Hair follicular keratinocyte (primary cell): ENCODE measurements at places on chromosomes 13 and 19. TPM values are rescaled to one million over a fixed set of nuclear protein-coding genes. Genes with fewer than 3 reads are reported as not detected.

MEF2B gene
- total RNA-seq, result 0.11 TPM in 1 of 2 replicates, not detected in the other

VN1R2 gene
- total RNA-seq, result not detected in 2 replicates

SLC7A10 gene
- total RNA-seq, result not detected in 2 replicates

NXNL1 gene
- total RNA-seq, result not detected in 2 replicates

DCT gene
- not detected in 2 replicates for total RNA-seq

ZNF418 gene
- 1.4 and 2.0 TPM in 2 replicates for total RNA-seq

ADM5 gene
- total RNA-seq, result 1.3 and 4.1 TPM in 2 replicates

FFAR2 gene
- total RNA-seq, result not detected in 2 replicates

PINLYP gene
- total RNA-seq, result 6.6 and 8.0 TPM in 2 replicates

TTYH1 gene
- total RNA-seq, result not detected in 2 replicates

TMEM38A gene
- 0.55 and 0.91 TPM in 2 replicates for total RNA-seq

CTXN1 gene
- 0.86 and 1.1 TPM in 2 replicates for total RNA-seq

SH2D3A gene
- total RNA-seq, result 73.5 and 97.6 TPM in 2 replicates

POU2F2 gene
- total RNA-seq, result 12.5 and 25.6 TPM in 2 replicates

ZNF536 gene
- not detected in 2 replicates for total RNA-seq
